ENCODE measurements at places on chromosomes 16 and 17. TPM values are rescaled to one million over a fixed set of nuclear protein-coding genes. Genes with fewer than 3 reads are reported as not detected.

- H3K4me3 ChIP-seq: no peak overlapping the region
- H3K27ac ChIP-seq: no peak overlapping the region
- no peaks in the 10 kb centered on the region for H3K27me3 ChIP-seq
- H3K4me1 ChIP-seq: no peaks in the 10 kb centered on the region
These were observed 7.4 kb downstream of the GIP start for GRCh38 chr17:48960834-48961515.

- H3K4me1 ChIP-seq: no peaks in the 10 kb centered on the region
- no peaks in the 10 kb centered on the region for H3K36me3 ChIP-seq
- H3K27me3 ChIP-seq: no peaks in the 10 kb centered on the region
- no peak for DNase-seq
- peak overlapping the region; percentile 16 for H3K27ac ChIP-seq
These were observed 6.2 kb downstream of the PLCG2 start for GRCh38 chr16:81785138-81785924.

The TEKT3 gene
- total RNA-seq: not detected

The HNF1B gene
- 28.1 TPM for total RNA-seq

DNA sequence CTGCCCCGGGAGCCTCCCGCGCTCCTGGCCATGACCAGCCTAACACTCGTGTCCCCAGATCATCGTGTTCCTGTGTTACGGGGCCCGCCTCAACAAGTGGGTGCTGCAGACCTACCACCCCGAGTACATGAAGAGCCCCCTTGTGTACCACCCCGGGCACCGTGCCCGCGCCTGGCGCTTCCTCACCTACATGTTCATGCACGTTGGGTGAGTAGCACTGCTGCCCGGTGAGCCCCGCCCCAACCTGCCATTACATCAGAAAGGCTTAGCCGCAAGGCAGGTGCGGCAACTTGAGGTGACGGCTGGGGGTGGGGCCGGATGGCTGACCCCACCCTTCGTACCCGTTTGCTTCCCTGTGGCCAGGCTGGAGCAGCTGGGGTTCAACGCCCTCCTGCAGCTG lies 1.4 kb downstream of the RHBDL1 start:
- H3K4me3 ChIP-seq: no peak overlapping the region
- H3K36me3 ChIP-seq: peaks cover 17% of the 10 kb centered on the region
- H3K27ac ChIP-seq: no peak overlapping the region
- DNase-seq: no peak
- H3K27me3 ChIP-seq: no peaks in the 10 kb centered on the region

- H3K4me3 ChIP-seq: peak overlapping the region; percentile 16
- no peak for DNase-seq
- no peaks in the 10 kb centered on the region for H3K36me3 ChIP-seq
- H3K27me3 ChIP-seq: no peaks in the 10 kb centered on the region
- H3K4me1 ChIP-seq: no peaks in the 10 kb centered on the region
These were observed 12.0 kb downstream of the GALK1 start for GRCh38 chr17:75752802-75753513.

DNA sequence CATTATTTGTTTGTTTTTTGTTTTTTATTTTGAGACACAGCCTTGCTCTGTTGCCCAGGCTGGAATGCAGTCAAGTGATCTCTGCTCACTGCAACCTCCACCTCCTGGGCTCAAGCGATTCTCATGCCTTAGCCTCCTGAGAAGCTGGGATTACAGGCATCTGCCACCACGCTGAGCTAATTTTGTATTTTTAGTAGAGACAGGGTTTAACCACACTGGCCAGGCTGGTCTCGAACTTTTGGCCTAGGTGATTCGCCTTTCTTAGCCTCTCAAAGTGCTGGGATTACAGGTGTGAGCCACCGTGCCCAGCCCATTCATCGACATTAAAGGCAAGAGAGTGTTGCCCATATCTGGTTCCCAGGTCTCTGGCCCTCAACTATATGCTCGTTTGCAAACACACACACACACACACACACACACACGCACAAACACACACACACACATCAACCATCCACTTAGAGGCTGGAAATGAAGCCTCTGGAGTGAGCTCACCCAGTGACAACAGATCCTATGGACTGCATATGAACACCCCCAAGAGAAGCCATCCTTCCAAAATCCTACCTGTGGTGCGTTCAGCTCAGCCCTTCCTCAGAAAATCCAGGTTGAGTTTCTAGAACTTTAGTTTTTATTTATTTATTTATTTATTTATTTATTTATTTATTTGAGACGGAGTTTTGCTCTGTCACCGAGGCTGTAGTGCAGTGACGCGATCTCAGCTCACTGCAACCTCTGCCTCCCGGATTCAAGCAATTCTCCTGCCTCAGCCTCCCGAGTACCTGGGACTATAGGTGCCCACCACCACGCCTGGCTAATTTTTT lies 12.3 kb upstream of the SEPHS2 start:
- H3K4me1 ChIP-seq: no peaks in the 10 kb centered on the region
- DNase-seq: no peak
- no peaks in the 10 kb centered on the region for H3K36me3 ChIP-seq

- H3K4me1 ChIP-seq: no peaks in the 10 kb centered on the region
- H3K4me3 ChIP-seq: no peak overlapping the region
- no peaks in the 10 kb centered on the region for H3K36me3 ChIP-seq
These were observed 66.0 kb upstream of the ZNF423 start for GRCh38 chr16:49921791-49922456.

- no peaks in the 10 kb centered on the region for H3K27me3 ChIP-seq
- H3K27ac ChIP-seq: peak overlapping the region; percentile 9
- no peaks in the 10 kb centered on the region for H3K36me3 ChIP-seq
- H3K4me3 ChIP-seq: no peak overlapping the region
- H3K4me1 ChIP-seq: no peaks in the 10 kb centered on the region
- DNase-seq: no peak
These were observed 215.4 kb downstream of the SEC14L1 start for GRCh38 chr17:77356109-77356689.

DNA sequence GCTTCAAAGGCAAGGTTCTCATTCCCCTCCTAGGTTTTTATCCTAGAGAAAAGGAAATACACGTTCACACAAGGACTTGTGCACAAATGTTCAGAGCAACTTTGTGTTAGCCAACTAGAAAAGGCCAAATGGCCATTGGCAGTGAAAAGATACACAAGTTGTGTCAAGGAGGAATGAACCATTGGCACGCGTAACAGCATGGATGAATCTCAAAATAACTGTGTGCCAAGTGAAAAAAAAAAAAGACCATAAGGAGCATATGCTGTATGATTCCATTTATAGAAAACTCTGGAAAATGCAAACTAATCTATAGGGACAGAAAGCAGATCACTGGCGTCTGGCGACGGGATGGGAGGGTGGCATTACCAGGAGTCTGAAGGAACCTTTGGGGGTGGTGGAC lies 333.8 kb downstream of the SNX29 start:
- H3K27me3 ChIP-seq: no peaks in the 10 kb centered on the region
- H3K36me3 ChIP-seq: no peaks in the 10 kb centered on the region
- peaks cover 10% of the 10 kb centered on the region for H3K4me1 ChIP-seq
- DNase-seq: no peak

The STAC2 gene
- not detected for total RNA-seq

GRCh38 chr17:60846175-60846574 lies 168.5 kb downstream of the BCAS3 start:
- H3K36me3 ChIP-seq: no peaks in the 10 kb centered on the region
- no peaks in the 10 kb centered on the region for H3K4me1 ChIP-seq
- no peak for DNase-seq
- H3K27ac ChIP-seq: no peak overlapping the region
- no peaks in the 10 kb centered on the region for H3K27me3 ChIP-seq

GRCh38 chr16:46673320-46674013 lies 15.5 kb downstream of the VPS35 start:
- H3K36me3 ChIP-seq: no peaks in the 10 kb centered on the region
- no peaks in the 10 kb centered on the region for H3K4me1 ChIP-seq
- H3K27me3 ChIP-seq: no peaks in the 10 kb centered on the region
- no peak overlapping the region for H3K4me3 ChIP-seq
- no peak overlapping the region for H3K27ac ChIP-seq
- DNase-seq: peak; percentile 36

DNA sequence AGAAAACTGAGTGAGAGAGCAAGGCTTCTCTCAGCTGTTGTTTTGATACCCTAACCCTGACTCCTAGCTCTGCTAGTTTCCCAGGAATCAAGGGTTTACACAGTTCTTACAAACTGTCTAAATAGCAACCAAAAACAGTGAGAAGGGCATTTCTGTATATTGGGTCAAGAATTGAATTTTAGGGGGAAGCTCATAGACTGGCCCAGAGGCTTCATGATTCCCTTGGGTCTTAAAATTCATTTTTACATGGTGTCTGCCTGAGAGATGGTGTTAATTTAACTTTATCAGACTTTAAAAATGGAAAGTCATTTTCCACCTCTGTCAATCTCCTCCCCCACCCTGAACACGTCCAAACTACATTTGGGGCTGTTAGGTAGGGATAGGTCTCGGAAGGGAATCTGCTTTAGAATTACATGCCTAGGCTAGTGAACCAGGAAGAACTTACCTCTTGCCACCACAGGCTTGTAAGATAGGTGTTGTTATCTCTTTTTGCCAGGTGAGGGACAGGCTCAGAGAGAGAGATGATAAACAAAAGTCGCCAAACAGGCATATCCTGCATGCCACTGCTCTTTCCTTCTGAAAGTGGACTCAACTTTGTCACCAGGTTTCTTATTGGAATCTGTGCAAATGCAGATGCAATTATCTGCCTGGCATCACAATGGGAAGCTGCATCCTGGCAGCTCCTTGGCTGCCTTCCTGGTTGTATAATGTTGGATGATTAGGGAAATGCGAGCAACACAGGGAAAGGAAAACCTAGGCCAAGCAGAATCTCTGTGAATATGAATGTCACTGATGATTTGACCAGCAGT lies 3.1 kb downstream of the PHAF1 start:
- DNase-seq: no peak
- H3K27ac ChIP-seq: no peak overlapping the region
- H3K4me3 ChIP-seq: no peak overlapping the region
- peaks cover 12% of the 10 kb centered on the region for H3K4me1 ChIP-seq
- H3K36me3 ChIP-seq: no peaks in the 10 kb centered on the region
- no peaks in the 10 kb centered on the region for H3K27me3 ChIP-seq

- H3K4me1 ChIP-seq: no peaks in the 10 kb centered on the region
- no peak overlapping the region for H3K27ac ChIP-seq
- H3K36me3 ChIP-seq: no peaks in the 10 kb centered on the region
- DNase-seq: no peak
- no peaks in the 10 kb centered on the region for H3K27me3 ChIP-seq
These were observed 84.7 kb downstream of the PLCG2 start for GRCh38 chr16:81863630-81864352.

The SECTM1 gene
- 0.74 TPM for total RNA-seq

DNA sequence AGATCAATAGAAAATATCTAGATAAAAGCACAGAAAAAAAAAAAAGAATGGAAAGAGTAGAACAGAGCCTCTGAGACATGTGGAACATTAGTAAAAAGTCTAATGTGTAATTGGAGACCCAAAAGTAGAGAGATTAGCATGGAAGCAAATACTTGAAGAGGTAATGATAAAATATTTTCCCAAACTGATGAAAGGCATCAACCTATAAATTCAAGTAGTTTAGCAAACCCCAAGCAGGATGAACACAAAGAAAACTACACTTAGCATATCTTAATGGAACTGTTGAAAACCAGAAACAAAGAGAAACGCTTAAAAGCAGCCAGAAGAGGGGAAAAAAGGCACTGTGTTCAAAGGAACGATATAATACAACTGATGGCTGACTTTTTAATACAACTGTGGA lies 16.4 kb downstream of the NF1 start:
- H3K4me3 ChIP-seq: no peak overlapping the region
- H3K4me1 ChIP-seq: no peaks in the 10 kb centered on the region
- H3K27ac ChIP-seq: no peak overlapping the region
- H3K36me3 ChIP-seq: no peaks in the 10 kb centered on the region
- no peak for DNase-seq

The USP31 gene
- total RNA-seq: 4.9 TPM

The GGT6 gene
- 28.5 TPM for total RNA-seq

DNA sequence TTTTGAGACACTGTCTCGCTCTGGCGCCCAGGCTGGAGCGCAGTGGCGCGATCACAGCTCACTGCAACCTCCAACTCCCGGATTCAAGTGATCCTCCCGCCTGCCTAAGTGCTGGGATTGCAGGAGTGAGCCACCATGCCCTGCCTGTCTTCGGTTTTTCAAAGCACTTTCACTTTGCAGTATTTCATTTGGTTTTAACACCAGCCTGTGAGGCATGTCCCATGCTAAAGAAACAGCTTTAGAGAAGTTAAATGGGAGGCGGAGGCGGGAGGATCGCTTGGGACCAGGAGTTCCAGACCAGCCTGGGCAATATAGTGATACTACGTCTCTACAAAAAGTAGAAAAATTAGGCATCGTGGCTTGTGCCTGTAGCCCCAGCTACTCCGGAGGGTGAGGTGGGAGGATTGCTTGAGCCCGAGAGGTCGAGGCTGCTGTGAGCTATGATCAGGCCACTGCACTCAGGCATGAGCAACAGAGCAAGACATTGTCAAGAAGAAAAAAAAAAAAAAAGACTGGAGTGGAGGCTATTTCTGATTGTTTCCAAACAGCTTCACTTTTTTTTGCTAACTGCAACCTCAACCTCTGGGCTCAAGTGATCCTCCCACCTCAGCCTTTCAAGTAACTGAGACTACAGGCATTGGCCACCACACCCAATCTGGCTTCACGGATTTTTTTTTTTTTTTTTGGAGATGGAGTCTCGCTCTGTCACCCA lies 1.3 kb downstream of the METTL23 start:
- H3K27me3 ChIP-seq: no peaks in the 10 kb centered on the region
- no peak for DNase-seq
- peak overlapping the region; percentile 100 for H3K27ac ChIP-seq
- peak overlapping the region; percentile 94 for H3K4me3 ChIP-seq
- H3K36me3 ChIP-seq: no peaks in the 10 kb centered on the region

DNA sequence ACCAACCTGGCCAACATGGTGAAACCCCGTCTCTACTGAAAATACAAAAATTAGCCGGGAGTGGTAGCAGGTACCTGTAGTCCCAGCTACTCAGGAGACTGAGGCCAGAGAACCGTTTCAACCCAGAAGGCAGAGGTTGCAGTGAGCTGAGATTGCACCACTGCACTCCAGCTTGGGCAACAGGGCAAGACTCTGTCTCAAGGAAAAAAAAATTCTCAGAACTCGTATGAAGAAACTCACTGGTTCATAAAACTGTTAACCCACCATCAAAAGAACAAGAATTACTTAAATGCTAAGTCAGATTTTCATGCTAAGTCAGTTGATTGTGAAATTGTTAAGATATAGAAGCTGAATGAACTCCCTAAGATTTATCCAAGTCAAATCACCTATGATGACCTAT lies 31.3 kb downstream of the SLC39A11 start:
- no peak overlapping the region for H3K27ac ChIP-seq
- no peak overlapping the region for H3K4me3 ChIP-seq
- H3K36me3 ChIP-seq: no peaks in the 10 kb centered on the region
- no peaks in the 10 kb centered on the region for H3K4me1 ChIP-seq

The TSNAXIP1 gene
- 0.97 TPM for total RNA-seq

DNA sequence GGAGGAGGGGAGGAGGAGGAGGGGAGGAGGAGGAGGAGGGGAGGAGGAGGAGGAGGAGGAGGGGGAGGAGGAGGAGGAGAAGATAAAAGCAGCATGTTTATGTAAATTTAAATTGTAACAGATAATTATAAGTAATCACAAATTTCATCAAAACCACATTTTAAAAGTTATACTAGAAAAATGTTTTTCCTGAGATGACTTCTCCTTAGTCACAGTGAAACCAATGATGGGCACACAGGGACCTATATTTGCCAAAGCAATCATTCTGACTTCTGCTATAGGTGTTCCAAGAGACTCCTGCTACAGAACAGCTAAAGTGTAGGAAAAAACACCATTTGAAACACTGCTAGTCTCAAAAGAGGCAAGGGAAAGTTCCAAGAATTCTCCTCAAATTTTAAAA lies 66.4 kb downstream of the CEP95 start:
- no peak for DNase-seq
- no peaks in the 10 kb centered on the region for H3K4me1 ChIP-seq
- H3K27me3 ChIP-seq: no peaks in the 10 kb centered on the region
- H3K36me3 ChIP-seq: no peaks in the 10 kb centered on the region
- H3K4me3 ChIP-seq: no peak overlapping the region

The CA4 gene
- total RNA-seq: 7.5 TPM

The RAB37 gene
- 0.95 TPM for total RNA-seq

The RHBDL1 gene
- total RNA-seq: 1.00 TPM
